ENCODE measurements at places on chromosomes 3 and 15.
A peak's percentile ranks its signal among the peaks of the same experiment; 100 is the strongest.

DNA sequence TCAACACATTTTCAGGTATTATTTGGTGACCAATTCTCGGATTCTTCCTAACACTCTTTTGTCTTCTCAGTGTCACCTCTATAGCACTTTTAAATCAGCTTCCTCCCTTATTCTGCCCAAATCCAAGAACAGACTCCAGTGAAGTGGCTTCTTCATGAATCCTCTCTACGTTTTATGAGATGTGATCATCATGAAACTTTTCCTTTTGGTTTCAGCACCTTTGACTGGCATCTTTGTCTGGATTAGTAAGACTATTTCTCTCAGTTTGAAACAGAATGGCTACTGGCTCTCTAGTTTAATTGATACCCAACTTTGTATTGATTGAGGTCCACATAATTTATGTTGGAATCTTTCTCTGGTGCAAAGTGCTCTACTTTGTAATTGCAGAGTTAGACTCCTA lies 45.6 kb downstream of the CMC1 start:
- DNase-seq, result no peak

DNA sequence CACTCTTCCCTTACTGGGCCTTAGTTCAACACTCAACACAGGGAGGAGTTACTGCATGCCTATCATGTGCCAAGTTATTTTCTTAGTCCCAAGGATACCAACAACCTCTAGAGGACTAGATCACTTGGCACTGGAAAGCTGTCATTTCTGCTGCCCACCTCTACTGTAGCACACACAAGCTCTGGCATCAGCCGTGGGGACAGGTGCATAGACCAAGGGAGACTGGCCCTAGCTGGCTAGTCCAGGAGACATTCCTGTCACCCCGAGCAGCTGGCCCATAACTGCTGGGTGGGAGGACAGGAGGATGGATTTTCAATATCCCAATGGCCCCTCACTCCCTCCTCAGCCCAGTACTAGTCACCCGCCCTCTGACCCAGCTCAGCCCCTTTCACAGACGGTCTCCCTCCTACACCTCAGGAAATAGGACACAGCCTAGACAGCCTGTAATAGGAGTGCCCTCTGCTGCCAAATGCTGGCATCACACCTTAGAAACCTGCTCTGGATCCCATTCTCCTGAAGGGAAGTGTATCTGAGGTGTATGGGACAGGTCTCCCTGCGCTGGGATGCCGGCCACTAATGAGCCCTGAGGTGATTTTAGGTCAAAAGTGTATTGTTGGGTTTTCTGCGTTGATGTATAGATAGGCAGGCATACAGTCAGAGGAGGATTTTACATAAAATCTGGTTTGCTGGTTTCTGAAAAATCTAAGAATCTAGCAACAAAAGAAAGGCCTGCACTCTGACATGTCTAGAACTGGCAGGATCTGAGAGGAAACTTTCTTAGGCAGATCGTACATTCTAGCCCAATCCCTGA lies 3.4 kb upstream of the DZIP1L start:
- DNase-seq, result peak; percentile 79

- peak; percentile 20 for DNase-seq
Measured at GRCh38 chr3:56800832-56801661, 702 bp downstream of the ARHGEF3 start.

GRCh38 chr3:66267031-66267430 lies 46.2 kb downstream of the SLC25A26 start:
- DNase-seq, result no peak

DNA sequence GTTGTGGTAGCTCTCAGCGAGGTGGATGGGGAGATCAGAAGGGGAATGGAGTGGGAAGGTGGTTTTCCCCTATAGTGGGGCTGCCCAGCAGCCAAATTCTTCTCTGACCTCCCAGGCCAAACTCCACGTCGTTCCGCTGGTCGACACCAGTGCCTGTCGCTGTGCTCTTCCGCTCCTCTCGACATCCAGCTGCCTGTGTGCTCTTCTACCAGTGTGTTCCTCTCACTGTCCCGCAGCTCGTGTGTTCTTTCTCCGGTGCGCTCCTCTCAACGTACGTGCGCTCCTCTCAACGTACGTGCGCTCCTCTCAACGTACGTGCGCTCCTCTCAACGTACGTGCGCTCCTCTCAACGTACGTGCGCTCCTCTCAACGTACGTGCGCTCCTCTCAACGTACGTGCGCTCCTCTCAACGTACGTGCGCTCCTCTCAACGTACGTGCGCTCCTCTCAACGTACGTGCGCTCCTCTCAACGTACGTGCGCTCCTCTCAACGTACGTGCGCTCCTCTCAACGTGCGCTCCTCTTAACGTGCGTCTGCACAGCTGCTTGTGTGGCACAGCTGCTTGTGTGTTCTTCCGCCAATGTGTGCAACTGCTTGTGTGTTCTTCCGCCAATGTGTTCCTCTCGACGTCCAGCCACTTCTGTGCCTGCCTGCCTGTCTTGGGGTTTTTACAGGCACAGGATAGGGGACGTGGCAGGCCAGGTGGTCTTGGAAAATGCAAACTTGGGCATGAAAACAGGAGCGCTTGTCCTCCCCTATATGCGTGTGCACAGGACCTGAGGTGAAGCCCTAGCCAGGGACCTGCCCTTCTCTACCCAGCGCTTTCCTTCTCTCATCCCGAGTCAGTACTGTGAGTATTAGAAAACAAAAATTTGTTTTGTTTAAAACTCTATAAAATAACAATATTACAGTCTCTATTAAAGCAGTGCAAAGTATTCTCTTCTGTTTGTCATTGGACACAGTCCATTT lies 991.1 kb downstream of the GBE1 start:
- DNase-seq, result peak; percentile 56
